ENCODE measurements at places on chromosomes 2 and 18.

GRCh38 chr2:70664525-70664924 is 103.5 kb downstream of the ADD2 start:
- DNase-seq, result no peak

GRCh38 chr2:88265352-88266303 is 95.5 kb downstream of the THNSL2 start:
- DNase-seq, result no peak

DNA sequence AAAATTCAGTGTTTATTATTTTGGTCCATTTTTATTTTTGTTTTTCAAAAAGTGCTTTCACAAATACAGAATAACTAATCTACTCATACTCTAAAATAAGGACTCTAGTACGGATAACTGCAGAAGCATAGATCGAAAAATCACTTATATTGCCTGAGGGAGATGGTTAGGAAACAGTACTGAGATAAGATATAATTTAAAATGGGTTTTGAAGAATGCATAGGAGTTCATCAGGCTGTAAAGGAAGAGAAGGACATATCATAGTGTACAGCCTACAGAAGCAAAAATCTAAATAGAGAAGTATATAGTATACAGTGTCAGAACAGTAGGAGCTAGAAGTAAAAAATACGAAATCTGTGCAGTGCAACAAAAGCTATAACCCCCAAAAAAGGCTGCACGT is 247.4 kb downstream of the SOX11 start:
- DNase-seq, result no peak

- DNase-seq, result no peak
Observed at GRCh38 chr2:70201831-70202230, 11.0 kb upstream of the C2orf42 start.

- DNase-seq, result no peak
Observed at GRCh38 chr2:223414646-223415045, 187.5 kb downstream of the SCG2 start.

Measured in NCI-H748 treated with DMSO at 0.1 percent for 48 hours (cell line).